ENCODE measurements at places on chromosomes 11 and 22. TPM values are rescaled to one million over a fixed set of nuclear protein-coding genes. Genes with fewer than 3 reads are reported as not detected.
A peak's percentile ranks its signal among the peaks of the same experiment; 100 is the strongest.

Gene UPK3A
- polyA plus RNA-seq, result not detected

- no peak for DNase-seq
Measured at GRCh38 chr11:88569342-88569741, 231.8 kb upstream of the CTSC start.

DNA sequence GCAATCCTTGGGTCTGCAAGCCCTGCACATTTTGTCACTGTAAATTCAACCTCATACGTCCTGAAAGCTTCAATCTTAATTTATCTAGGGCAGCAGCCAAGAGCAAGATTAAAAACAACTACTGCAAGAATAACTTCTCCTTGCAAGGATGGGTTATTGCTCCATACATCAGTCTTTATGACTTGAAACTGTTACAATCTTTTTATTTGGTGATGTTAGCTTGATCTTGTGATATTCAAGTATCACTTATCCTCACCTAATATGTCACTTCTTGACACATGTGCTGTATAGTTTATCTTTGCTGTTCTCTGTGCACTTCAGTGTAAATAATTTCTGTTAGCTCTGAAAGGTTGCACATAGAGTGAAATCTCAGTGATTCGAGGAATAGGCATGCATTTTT is 14.7 kb upstream of the APLP2 start:
- DNase-seq, result no peak

Gene HBG1
- 9.4 TPM for polyA plus RNA-seq

DNA sequence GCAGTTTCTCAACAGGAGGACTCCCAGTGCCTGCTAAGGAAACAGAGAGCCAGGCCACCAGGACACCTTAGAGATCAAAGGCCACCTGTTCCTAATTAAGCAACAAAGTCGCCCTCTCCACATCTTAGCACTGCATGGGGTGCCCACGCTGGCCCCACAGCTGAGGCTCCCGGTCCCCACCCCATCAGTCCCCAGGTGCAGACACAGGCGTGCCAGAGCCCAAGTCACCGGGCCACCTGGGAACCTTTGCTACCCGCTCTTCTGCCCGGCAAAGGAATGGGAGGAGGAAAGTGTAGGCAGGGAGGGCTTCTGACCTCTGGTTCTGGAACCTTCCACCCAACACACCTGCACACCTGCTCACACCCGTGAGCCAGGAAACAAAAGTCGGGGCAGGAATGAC is 85.5 kb upstream of the PRR5 start:
- DNase-seq, result no peak

Gene C22orf42
- polyA plus RNA-seq, result not detected

- DNase-seq, result no peak
Measured at GRCh38 chr22:18954990-18955571, 19.0 kb upstream of the PRODH start.

GRCh38 chr11:115345361-115345760 is 158.9 kb downstream of the CADM1 start:
- no peak for DNase-seq

GRCh38 chr11:76802151-76802550 is 19.0 kb downstream of the TSKU start:
- no peak for DNase-seq

GRCh38 chr22:36816339-36816635 is 548 bp downstream of the PVALB start:
- DNase-seq, result no peak

DNA sequence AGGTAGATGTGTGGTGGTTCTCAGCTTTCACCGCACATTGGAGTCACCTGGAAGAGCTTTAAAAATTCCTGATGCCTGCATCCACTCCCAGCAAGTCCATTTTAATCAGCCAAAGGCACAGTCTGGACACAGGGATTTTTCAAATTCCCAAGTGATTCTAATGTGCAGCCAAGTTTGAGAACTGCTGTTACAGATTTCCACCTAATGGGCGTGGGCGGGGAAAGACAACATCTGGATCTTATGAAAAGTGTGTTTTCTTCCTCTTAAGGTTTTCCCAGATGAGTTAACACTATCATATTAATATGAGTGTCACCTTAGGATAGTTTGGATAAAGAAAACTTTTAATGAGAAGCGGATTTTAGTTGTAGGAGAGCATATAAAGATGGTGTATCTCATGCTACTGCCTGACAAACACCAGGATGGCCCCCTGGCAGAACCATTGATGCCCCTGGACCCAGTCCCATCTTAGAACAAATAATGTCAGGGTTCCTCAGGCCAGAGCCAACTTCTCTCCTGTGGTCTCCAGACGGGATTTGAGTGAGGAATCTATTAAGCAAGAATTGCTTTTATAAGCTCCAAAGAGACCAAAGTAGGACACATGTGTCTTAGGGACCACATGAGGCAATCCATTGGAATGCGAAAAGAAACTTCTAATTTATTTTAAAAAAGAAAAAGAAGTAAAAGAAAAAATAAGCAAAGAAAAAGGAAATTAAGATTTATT is 31.9 kb downstream of the POU2AF1 start:
- DNase-seq, result no peak

Gene CALCA
- polyA plus RNA-seq, result not detected

DNA sequence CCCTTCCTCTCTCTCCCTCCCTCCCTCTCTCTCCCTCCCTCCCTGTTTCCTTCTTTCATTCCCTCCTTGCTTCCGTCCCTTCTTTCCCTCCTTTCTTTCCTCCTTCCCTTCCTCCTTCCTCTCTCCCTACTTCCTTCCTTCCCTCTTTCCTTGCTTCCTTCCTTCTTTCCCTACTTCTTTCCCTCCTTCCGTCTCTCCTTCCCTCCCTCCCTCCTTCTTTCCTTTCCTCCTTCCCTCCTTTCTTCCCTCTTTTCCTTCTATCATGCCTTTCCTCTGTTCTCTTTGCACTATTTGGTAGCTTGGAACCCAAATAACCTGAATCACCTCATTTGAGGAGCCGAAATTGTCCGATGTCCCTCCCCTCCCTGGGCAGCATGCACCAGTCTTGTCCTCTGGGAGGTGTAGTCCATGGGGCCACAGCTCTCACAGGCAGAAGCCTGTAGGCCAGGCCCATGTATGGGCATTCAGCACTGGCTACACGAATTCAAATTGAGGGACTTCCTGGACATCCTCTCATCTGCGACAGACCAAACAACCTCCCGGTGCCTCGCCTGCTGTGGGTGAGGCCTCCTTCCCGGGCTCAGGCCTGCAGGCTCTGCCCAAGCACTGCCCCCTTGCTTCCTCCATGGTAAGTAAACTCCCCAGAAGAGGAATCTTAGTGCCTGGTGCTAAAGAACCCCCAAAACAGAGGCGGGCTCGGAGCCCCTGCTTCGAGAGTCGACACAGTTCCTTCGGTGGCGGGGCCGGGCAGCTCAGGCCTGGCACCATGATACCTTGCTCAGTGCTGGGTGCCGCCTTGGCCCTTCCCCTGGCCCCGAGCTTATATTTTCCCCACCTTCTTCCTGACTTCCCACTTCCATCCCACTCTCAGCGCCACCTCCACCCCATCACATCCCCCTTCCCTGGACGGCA is 454.1 kb upstream of the CADM1 start:
- DNase-seq, result no peak

- DNase-seq, result peak; percentile 31
Measured at GRCh38 chr22:38114484-38115398, 4.3 kb upstream of the BAIAP2L2 start.

DNA sequence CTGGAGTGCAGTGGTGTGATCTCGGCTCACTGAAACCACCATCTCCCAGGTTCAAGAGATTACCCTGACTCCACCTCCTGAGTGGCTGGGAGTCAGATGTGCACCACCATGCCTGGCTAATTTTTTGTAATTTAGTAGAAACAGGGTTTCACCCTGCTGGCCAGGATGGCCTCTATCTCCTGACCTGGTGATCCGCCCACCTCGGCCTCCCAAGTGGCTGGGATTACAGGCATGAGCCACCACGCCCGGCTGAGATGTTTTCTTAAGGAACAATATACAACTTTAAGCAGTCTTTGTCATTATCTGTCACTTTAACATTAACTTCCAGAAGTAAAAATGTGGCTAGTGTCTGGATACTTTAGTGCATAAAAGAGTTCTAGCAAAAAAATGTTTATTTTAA is 272.6 kb upstream of the FAT3 start:
- DNase-seq, result no peak

DNA sequence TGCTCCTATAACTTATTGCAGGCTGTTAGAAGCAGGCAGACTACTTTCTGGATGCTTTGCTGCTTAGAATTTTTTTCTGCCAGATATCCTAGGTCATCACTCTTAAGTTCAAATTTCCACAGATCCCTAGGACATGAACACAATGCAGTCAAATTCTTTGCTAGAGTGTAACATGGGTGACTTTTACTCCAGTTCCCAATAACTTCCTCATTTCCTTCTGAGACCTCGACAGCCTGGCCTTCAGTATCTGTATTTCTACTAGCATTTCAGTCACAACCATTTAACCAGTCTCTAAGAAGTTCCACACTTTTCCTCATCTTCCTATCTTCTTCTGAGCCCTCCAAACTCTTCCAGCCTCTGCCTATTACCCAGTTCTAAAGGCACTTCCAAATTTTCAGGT is 60.4 kb upstream of the ZBED5 start:
- no peak for DNase-seq

GRCh38 chr11:50298182-50298988 is 265.7 kb downstream of the OR4C45 start:
- DNase-seq, result no peak

DNA sequence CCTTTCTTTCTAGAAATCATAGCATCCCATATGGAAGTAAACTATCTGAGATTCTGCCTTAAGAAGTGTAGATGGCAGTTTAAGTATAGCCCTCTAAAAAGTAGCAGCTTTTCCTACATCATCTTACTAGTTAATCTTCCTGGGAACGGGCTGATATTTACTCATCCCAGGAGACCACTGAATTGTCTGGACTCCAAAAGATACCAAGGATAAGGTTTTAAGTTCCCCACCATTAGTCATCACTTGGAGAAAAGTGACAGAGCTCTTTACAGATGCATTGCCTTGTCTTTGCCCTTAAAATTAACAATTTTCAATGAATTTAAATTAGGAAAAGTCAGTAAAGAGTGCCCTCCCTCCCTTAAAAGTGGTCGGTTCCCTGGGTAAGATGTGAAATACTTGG is 129.5 kb downstream of the MAML2 start:
- DNase-seq, result no peak

- DNase-seq, result no peak
Measured at GRCh38 chr11:118953265-118953664, 2.8 kb upstream of the UPK2 start.

DNA sequence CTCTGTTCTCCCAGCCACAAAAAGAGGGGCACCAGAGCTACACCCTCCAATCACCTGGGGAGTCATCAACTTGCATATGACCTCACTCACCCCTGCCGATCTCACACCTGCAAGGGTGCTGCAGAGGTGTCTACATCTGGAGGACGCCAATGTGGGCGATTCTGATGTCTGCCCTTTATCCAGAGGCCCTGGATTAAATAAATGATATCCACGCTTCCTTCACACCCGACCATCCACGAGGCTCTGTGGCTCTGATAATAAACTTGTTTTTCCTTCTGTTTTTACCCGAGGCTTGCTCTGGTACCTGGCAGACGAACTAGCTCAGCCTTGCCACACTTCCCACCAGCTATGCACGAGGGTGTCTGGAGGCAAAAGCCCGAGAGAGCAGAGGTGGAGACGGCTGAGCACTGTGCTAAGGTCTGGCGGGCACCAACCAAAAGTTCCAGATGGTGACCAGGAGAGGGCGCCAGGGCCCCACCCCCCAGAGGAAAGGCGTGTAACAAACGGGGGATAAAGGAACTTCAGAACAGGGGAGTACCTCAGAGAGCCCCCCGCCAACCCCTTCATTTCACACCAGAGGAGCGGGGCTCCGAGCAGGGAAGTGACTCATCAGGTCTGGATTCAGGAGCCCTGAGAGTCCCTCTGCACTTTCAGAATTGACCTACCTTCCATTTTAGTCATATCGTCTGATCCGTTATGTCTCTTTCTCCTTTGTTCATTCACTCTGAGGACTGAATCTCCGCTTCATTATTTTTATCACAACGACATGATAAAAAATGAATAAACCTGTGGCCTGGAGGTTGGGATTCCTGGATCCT is 13.5 kb downstream of the SCN3B start:
- no peak for DNase-seq

DNA sequence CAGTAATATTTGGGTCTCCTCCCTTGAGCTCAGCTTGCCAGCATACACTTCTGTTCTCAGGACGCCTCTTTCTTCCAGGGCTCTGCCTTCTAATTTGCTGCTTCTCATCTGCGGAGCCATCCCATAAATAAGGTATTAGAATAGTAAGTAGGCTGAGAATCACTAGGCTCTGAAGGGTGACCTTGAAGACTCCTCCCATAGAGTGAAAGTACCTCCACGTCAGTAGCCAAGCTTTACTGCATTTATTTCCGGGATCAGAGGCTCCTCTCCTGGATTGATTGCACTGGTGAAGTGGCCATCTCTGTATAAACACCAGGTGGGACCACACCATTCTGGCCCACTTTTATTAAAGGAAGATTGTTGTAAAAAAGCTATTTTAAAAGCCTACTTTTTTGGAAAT is 315.5 kb downstream of the FAT3 start:
- DNase-seq, result no peak

Gene GPHA2
- 0.35 TPM for polyA plus RNA-seq

DNA sequence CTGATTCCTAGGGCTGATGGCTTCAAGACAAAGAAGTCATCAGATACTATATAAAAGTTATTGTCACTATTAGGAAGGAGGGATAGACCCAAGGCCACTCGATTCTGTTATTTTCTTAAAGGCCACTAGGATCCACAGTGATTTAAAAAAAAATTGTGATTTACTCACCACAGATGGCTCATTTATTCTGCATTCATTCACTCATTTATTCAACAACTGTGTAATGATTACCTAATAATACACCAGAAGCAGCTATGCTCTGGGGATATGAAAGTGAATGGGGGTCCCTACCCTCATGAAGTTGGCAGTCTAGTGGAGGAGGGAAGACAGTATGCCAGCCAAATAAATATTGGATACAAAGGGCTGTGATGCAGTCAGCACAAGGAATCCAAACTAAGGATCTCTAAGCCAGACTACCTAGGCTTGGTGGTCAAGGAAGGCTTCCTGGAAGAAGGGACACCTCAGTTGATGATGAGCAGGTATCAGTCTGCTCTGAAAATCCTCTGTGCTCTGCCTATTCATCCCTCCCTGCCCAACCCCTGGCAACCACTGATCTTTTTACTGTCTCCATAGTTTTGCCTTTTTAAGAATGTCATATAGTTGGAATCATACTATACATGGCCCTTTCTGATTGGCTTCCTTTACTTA is 110.5 kb downstream of the NAT10 start:
- DNase-seq, result no peak
